Activated CD8-positive, alpha-beta T cell treated with anti-CD3 and anti-CD28 coated beads for 36 hours (primary cell): ENCODE measurements at places on chromosomes 7 and 10. TPM values are rescaled to one million over a fixed set of nuclear protein-coding genes. Genes with fewer than 3 reads are reported as not detected.

- H3K4me3 ChIP-seq = no peak overlapping the region
- H3K27me3 ChIP-seq = no peaks in the 10 kb centered on the region
- peaks cover 6% of the 10 kb centered on the region for H3K36me3 ChIP-seq
- H3K4me1 ChIP-seq = peaks cover 50% of the 10 kb centered on the region
- no peak for DNase-seq
Observed at GRCh38 chr10:79143879-79144278, 75.1 kb downstream of the ZMIZ1 start.

DNA sequence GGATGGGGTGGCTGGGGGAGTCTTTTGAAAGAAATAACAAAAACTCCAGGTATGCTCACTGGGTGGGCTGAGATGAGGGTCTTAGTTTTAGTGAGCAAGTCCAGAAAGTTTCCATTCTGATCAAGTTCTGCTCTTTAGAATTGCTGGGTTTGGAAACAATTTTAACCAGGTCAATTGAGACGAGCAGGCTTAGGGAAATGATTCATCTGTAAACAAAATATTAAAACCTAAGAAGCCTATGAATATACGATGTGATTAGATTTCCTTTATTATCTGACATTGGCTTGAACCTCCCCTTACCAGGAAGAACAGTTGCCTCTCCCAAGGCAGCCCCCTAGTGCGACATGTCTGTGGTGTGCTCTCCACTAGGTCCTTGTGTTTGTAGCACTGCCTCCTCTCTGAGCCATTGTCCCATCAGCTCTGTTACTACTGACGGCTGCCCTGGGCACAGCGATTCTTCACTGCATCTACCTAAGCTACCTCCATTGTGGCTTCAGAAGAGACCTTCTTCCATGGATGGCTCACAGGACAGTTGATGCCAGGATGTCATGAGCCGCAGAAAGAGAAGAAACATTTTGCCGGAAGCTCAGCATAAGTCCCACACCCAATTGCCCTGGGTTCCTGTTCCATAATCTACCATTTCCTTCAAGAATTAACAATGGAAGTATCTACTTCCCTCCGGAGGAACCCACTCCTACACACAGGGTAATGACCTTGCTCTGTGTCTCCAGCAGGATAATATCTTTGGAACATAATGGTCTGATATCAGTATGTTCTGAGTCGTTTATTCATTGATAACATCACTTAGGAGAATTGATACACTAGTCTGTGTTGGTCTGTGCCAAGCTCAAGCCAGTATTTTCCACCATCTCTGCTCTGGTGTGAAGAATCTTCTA, 95.1 kb upstream of the ITGB1 start:
- no peaks in the 10 kb centered on the region for H3K36me3 ChIP-seq
- H3K4me1 ChIP-seq = no peaks in the 10 kb centered on the region
- DNase-seq = no peak

DNA sequence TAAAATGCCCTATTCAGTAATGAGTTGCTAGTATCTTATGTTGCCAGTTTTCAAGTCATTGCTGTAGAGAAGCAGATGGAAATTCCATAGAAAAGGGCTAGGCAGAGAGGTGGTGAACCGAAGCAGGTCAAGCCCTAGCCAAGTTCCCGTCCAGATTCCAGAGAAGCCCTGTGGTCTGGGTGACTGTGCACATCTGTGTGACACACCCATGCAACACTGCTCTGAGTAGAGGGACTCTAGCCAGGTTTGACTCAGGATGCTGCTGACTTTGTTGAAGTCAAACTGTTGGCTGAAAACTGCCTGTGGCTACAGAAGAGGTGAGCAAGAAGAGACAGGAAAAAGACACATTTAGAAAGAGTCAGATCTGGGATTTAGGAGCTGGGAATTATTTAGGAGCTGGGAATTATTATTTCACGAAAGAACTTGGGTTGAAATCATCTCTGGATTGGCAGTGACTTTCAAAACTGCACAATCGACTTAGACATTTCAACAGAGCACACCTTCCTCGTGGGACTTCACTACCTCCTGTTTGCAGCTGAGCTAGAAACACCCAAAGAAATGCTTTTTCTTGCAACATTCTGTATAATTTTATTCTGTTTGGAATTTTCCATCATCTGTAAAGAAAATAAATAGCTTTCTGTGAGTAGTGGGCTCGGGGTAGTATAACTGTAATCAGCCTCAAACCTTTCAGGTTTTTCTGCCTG, 149.1 kb upstream of the PRKCQ start:
- peaks cover 56% of the 10 kb centered on the region for H3K27me3 ChIP-seq
- no peak overlapping the region for H3K4me3 ChIP-seq

DNA sequence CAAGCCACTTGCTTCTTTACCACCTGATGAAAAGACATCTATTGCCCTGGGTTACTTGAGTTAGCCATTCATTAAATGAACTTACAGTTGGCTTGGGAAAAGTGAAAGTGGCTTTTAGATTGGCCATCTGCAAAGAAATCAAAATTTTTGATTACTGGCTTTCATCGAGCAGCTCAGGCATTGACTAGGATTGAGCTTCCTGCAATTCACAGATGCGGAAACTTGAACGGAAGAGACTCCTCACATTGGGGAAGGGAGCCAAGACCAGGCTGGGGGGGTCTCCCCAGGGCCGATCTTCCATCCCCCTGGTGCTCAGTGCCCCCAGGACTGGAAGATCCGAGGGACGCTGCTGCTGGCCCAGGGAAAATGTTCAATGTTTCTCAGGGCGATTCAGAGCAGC, 145.4 kb downstream of the PIP4K2A start:
- no peaks in the 10 kb centered on the region for H3K27me3 ChIP-seq
- peaks cover 68% of the 10 kb centered on the region for H3K4me1 ChIP-seq
- no peak overlapping the region for H3K27ac ChIP-seq
- no peak for DNase-seq

ZNF727 gene
- not detected for total RNA-seq

FBXL13 gene
- 1.4 TPM for total RNA-seq

UCN3 gene
- total RNA-seq = not detected

LRRC17 gene
- total RNA-seq = not detected

PTPRN2 gene
- 0.65 TPM for total RNA-seq
